NCI-H2107 (cell line): ENCODE measurements at places on chromosomes 13 and 19.

GRCh38 chr13:110246530-110246929 is 60.4 kb downstream of the COL4A1 start:
- no peak for DNase-seq

- DNase-seq: no peak
Measured at GRCh38 chr13:24618011-24618955, 61.9 kb upstream of the ATP12A start.

DNA sequence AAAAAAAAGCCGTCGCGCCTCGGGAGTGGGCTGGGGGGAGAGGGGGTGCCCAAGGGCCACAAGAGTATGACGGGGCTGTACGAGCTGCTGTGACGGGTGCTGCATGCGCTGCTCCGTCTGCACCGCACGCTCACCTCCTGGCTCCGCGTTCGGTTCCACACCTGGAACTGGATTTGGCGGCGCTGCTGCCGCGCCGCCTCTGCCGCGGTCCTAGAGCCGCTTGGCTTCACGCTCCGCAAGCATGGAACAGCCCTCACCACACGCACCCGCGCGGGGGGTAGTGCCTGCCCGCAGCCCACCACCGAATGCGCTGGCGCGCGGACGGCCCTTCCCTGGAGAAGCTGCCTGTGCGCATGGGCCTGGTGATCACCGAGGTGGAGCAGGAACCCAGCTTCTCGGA is 18.8 kb downstream of the C1QTNF9 start:
- no peak for DNase-seq

DNA sequence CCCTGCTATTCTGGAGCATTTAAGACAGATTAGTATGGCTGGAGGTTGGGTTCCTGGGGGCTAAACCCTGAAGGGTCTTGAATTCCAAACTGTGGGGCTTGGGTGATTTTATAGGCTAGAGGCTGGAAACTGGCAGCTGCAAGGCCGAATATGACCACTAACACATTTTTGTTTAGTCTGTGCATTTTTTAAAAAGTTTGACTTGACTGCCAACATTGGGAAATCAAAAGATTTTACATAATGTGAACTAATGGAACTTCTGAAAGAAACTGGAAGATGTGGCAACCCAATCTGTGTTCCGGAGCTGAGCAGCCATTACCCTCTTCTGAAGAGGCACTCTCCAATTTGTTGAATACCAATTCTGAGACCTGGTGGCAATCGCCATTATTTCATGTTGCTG is 5.1 kb downstream of the ZNF784 start:
- no peak for DNase-seq

GRCh38 chr19:19426799-19427198 is 21.3 kb downstream of the GATAD2A start:
- DNase-seq: no peak

GRCh38 chr13:32147193-32147592 is 115.6 kb downstream of the FRY start:
- no peak for DNase-seq

DNA sequence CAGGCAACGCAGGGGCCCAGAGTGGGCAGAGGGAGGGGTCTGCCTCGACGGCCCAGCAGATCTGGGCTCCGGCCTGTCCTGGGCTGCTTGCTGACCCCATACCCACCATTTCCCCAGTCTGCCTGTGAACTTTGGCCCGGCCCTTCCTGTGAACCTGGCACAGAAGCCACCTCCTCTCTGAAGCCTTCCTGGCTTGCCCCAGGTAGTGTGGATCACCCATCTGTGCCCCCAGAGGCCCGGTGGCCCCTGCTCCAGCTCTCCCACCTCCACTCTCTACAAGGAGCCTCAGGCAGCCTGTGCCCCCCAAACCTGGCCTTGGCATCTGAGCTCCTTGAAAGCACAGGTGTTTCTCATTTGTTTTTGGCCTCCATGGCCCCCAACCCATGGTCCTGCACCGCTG is 15.7 kb downstream of the PLEKHF1 start:
- no peak for DNase-seq

DNA sequence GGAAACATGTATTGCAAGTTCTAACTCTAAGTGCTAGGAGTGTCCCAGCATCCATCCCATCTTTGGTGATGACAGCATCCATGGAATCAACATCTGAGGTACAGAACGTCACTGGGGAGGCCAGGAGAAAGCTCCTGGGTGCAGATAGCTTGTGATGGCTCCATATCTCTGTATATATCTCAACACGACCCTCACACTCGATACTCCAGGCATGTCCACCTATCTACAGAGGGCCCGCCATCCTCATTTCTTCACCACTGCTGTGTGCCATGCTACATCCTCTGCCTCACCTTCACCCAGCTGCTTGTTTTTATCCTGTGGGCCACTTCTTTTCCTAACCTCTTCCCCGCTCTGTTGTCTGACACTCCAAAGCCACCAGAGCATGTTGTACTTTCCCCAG is 100.4 kb upstream of the SERP2 start:
- no peak for DNase-seq
